ENCODE measurements at places on chromosomes 13 and 19. TPM values are rescaled to one million over a fixed set of nuclear protein-coding genes. Genes with fewer than 3 reads are reported as not detected.

The IGSF23 gene
- total RNA-seq = 1.2 TPM

The NLRP9 gene
- not detected for total RNA-seq

The ZSCAN4 gene
- total RNA-seq = not detected

The SLC39A3 gene
- total RNA-seq = 43.2 TPM

The NCR1 gene
- not detected for total RNA-seq
